ENCODE measurements at places on chromosomes 5 and 9.

- no peak for DNase-seq
Observed at GRCh38 chr5:82734347-82734746, 342.8 kb downstream of the TMEM167A start.

DNA sequence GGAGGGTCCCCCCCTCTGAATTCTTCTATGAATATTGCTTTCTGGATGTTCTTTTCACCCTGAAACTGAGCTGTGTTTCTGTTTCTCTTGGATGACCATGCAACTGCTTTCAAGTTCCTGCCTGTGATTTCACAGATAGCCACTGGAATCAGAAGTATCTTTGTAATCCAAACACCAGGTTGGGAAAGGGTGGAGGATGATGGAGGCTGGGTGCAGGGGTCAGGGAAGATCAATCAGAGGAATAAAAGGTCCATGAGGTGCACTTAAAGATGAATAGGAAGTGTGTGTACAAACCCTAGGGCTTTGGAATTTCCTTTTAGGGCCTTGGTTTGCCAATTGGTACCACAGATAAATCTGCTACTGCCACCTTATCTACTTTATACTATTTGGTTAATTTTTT, 68.2 kb upstream of the AGXT2 start:
- no peak for DNase-seq

- DNase-seq: peak; percentile 91
Observed at GRCh38 chr5:31193591-31194467, at the start of gene CDH6. Gene CDH6 (plus strand): TSS chr5:31193686. CDS start chr5:31267474, 73,788 bp downstream.

DNA sequence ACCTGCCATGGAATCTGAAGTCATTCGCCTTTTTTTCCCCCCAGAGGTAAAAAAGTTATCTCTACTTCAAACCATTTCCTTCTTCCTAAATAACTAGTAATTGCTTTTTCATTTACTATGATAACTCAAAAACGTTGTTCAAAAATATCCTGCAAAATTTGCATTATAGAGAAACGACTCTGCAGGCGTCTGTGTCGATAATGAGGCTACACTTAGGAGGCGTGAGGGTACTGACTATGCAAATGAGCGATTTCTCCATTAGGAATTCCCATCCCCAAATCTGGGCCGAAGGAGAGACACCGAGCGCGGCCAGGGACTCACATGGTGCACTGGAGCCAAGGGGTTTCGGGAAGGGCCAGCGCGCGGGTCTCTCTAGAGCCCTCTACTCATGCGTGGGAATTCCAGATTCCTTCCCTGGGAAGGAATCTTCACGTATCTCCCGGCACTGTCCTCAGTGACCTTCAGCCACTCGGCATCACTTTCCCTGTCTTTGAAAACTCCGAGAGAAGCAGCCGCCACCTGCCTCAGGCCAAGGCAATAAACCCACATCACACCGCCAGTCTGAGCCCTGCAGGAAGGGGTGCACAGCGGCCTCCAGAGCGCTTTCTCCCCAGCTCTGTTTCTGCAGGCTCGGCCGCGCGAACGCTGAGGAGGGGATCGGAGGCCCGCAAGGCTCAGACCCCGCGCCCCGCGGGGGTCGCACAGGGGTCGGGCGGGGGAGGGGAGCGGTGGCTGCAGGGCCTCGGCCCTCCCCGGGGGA, 718 bp upstream of the DENND4C start:
- peak; percentile 73 for DNase-seq

DNA sequence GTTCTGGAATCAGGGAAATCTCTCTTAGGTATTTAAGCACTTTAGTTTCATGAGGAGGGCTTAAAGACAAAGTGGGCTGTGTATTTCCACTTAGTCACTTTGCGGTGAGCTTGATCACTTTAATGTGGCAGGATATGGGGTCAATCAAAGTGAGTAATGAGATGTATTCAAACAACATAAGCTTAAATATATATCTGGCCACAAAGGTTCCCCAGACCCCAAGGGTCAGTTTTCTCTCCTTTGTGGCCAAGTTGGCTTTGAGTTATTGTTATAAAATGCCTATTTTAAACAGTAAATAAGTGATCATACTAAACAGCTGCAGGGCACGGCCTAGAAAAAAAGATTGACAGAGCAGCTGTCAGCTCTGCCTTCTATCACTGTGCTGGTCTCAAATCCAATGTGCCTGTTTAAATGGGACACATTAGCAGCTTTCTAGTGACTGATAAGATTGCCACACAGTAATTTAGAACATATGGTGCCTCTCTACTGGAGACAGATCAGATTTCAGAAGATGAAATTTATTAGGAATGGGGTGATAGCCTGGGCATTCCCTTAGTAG, 363.9 kb downstream of the AGTPBP1 start:
- DNase-seq: no peak

DNA sequence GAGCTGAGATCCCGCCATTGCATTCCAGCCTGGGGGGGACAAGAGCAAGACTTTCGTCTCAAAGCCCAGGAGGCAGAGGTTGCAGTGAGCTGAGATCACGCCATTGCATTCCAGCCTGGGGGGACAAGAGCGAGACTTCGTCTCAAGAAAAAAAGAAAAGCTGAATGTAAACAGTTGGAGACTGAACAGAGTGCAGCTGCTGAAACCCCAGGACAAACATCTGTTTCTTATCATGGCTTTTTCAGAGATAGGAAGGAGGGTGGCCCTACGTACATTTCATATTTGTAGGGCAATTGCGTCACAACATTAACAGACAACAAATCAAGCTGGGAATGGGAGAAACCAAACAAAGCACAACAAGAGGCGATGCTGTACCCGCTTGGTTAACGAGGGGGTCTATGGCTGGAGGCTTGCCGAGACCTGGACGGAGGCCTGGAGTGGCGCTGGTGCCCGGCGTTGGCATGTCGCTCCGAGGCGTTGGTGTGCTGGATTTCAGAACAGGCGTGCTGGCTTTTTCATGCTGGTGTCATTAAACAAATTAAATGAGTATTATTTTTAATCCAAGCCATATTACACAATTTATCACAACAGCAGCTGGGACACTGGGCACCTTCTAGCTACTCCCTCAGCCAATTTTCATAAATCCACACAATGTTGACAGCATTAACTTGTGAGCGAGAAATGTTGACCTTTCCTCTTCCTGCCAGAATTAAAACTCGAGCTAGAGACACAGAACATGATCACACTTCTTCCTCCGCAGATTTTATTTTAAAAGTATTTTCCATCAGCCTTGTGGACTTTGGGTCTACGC, 76.1 kb downstream of the TLE1 start:
- DNase-seq: no peak

DNA sequence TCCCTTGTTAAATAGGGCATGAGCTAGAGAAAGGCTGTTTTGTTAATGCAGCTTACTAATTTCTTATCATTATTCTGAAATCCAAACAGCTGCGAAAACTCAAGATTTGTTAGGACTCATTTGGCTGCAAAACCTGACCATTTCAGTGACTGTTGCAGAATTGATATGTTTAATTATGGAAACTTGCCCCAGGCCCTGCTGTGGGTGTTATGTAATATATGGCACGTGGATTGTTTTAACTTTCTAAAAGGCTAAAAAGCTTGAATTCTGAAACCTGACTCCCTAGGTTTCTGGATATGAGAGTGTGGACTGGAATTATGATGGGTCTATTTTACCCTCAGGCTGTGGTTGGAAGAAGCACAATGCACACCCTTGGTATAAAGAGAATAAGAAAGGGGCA, 4.4 kb downstream of the IL9 start:
- DNase-seq: no peak

DNA sequence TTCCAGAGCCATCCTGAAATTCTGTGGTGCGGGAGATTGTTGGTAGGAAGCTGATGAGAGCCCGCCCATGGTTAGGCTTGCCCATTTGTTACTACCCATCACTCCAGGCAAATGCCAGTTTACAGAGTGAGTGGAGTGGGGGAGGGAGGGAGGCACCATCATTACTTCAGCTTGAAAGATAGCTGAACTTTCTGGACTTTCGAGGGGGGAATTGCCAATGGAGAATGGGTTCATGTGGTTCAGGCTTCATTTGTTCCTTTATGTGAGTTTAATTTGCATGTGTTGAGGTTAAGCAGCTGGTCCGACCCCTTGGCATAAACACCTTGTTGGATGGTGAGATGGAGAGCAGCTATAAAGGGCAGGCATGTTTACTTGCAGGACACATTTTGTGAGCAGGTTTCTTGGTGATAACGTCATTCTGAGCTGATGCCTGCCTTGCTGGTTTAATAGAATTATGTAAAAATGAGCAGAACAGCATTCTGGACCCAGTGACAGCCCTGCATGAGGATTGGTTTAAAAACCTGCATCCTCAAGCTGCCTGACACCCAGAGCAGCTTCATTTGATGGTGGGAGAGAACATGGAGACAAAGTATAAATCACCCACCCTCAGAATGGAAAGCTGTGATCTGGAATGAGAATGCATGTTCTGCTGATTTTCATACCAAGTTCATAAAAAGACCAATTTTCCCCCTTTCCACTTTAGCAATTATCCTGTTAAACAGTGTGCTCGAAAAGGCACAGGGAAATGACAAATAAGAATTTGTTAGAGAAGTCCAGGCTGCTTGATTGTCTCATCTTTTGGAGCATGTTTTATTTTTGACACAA, 106.3 kb downstream of the TRIO start:
- DNase-seq: no peak

DNA sequence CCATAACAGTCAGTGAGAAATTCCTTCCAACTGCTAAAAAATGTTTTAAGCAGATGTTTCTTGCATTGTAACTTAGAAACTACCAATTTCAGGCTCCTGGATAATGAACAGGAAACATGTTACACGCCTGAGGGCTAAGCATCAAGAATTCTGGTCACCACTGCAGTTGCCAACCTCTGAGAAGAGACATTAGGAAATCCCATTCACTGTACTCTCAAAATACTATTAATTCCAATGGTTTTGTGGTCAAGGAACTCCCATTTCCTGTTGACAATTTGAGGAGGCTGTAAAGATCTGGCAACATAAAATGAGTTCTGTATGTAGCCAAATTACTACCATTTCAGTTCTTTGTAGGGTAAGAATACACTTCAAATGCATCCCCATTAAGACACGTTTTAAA, 456.0 kb upstream of the MEF2C start:
- DNase-seq: no peak

GRCh38 chr9:81682797-81683196, 6.5 kb downstream of the TLE1 start:
- no peak for DNase-seq

- no peak for DNase-seq
Observed at GRCh38 chr5:137332296-137332695, 166.8 kb downstream of the SPOCK1 start.

DNA sequence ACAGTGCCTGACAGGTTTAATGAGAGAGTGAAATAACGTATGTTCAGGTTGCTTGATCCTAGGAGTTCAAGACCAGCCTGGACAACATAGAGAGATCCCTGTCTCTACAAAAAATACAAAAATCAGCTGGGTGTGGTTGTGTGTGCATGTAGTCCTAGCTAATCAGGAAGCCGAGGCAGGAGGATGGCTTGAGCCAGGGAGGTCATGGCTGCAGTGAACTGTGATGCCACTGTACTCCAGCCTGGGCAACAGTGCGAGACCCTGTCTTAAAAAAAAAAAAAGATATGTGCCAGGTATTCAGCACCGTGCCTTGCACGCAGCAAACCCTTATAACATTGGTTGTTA, 38.8 kb upstream of the SPRY4 start:
- no peak for DNase-seq

GRCh38 chr5:132500931-132501628, 10.5 kb upstream of the IRF1 start:
- DNase-seq: peak; percentile 58

DNA sequence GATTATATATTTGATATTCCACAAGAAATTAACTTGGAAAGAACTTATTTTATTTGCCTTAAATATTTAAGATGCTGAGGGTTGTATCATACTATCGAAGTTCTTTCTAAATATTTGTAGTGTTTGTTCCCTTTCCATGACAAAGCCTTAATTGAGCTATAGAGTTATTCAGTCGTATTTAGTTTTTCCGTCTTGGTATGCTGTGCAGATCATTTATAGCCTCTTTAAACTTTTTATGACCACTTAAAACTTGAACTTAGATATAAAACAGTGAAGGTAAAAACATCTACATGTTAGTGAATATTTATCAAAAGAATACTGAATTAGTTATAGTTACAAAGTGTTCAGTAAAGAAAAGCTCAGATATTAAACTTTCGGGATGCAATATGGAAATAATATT, 74.4 kb downstream of the PARP8 start:
- DNase-seq: no peak

DNA sequence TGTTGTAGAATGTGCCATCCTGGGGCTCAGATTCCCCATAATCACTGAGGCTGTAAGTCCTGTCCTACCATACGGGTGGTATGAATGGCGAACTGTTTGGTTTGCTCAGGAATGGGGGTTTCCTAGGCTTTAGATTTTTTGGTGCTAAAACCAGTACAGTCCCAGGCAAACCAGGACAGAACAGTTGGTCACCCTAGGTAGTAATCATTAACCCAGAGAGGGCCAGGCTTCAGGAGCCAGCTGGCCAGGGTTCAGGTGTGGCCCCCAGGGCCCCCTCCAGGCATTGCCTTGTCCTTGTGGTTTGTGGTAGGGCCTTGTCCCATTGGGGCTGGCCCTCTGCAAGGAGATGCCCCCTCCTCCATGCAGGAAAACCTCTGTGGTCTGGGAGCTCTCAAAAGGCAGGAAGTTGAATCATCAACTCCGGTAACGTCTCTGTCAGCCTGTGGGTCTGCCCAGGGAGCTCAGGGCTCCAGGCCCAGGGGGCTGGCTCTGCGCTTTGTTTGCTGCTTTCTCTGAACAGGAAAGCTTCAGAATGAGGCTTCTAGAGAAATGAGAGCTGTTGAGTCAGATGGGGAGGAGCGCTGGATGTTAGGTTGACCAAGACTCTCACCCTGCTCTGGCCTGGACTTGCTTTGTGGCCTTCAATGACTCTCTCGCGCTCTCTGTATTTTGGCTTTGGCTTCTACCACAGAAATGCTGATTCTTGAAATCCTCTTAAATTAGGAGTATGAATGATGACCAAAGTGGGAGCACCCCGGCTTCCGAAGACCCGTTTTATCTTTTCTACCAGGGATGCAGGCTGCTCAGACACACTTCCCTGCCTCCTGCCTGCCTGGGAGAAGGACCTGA, 22.2 kb upstream of the JADE2 start:
- DNase-seq: no peak
